ENCODE measurements at places on chromosomes 7 and 10. TPM values are rescaled to one million over a fixed set of nuclear protein-coding genes. Genes with fewer than 3 reads are reported as not detected.

The PRPS1L1 gene
- total RNA-seq, result not detected

The TAS2R3 gene
- 1.8 TPM for total RNA-seq

The SLC26A5 gene
- total RNA-seq, result not detected

The POU6F2 gene
- not detected for total RNA-seq

The SHTN1 gene
- 3.2 TPM for total RNA-seq

The GRID2IP gene
- total RNA-seq, result not detected

The AGBL3 gene
- total RNA-seq, result 0.83 TPM

The CFAP69 gene
- 5.5 TPM for total RNA-seq

The NACAD gene
- total RNA-seq, result 5.0 TPM

The HMX2 gene
- not detected for total RNA-seq

The SLC18A2 gene
- total RNA-seq, result under 0.01 TPM

The OR2A14 gene
- total RNA-seq, result not detected

The CLDN3 gene
- total RNA-seq, result not detected

The OR6B1 gene
- total RNA-seq, result not detected

The FMC1 gene
- 8.8 TPM for total RNA-seq

The SSC4D gene
- total RNA-seq, result 0.33 TPM

The ANKRD30A gene
- total RNA-seq, result not detected

The GARIN1A gene
- total RNA-seq, result 1.5 TPM

The DYNC1I1 gene
- 0.66 TPM for total RNA-seq

The HTR7 gene
- total RNA-seq, result 0.83 TPM

The SPRN gene
- 3.1 TPM for total RNA-seq

The TRPV5 gene
- total RNA-seq, result not detected

The TRIM50 gene
- total RNA-seq, result not detected

The PLAC9 gene
- 15.5 TPM for total RNA-seq

The IL2RA gene
- total RNA-seq, result not detected

The RADIL gene
- total RNA-seq, result 1.3 TPM

The ADCY1 gene
- 29.4 TPM for total RNA-seq

The AKR1E2 gene
- 17.0 TPM for total RNA-seq

The MMD2 gene
- total RNA-seq, result not detected

The NYAP1 gene
- total RNA-seq, result 1.3 TPM

The IGFBP1 gene
- total RNA-seq, result not detected

The C10orf53 gene
- total RNA-seq, result not detected

The RAB18 gene
- total RNA-seq, result 40.7 TPM

The WIPF3 gene
- under 0.01 TPM for total RNA-seq

The ELMO1 gene
- total RNA-seq, result 0.73 TPM

The SEC24C gene
- 79.6 TPM for total RNA-seq
